ENCODE measurements at places on chromosomes 13 and 19. TPM values are rescaled to one million over a fixed set of nuclear protein-coding genes. Genes with fewer than 3 reads are reported as not detected.

DNA sequence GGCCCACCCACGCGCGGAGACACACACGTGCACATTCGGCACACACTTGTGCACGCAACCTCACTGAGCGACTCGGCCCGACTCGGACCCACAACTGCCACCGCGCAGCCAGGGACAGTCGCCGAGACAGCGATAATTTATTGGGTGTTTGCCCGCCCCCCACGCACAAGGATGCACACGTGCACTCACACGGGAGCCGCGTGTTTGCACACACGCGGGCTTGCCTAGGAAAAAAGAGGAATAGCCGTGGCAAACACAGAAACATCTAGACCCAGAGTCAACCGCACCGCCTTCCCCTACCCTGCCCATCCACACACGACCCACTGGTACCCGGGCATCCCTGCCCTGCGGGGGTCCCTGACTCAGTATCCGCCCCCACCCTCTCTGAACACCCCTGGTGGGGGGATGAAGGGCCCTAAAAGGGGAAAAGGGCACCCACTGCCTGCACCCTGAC lies 1.1 kb upstream of the SSBP4 start:
- no peak for DNase-seq

DNA sequence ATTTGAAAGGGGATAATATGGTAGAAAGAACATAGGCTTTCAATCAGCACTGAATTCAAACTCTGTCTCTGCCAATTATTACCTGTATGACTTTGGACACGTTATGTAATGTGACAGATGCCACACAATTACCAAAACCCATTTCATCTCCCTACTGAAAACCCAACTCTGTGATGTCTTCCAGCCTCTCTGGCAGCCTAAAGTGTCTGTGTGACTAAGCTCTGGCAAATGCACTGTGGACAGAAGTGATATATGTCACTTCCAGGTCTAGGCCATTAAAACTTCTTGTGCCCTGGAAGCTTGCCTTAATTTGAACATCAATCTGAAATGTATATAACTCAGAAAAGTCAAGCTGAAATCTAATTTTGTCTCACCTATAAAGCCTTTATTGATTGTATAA lies 552.0 kb downstream of the RFC3 start:
- DNase-seq: no peak

DNA sequence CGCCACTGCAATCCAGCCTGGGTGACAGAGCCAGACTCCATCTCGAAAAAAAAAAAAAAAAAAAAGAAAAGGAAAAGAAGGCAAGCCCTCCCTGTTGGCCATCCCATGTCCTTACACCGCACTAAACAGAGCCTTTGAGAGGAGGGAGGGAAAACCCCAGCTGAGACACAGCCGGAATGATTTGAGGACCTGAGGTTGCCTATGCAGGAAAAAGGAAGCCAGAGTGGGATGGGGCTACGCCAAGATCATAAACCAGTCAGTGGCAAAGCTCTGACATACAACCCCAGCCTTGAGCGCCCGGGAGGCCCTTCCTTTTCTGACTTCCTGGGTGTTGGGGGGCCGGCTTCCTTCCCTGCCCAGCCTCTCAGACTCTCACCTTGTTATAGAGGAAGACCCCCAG lies 12.5 kb upstream of the CHERP start:
- no peak for DNase-seq

GRCh38 chr19:40141551-40141950 lies 49.7 kb upstream of the MAP3K10 start:
- no peak for DNase-seq

DNA sequence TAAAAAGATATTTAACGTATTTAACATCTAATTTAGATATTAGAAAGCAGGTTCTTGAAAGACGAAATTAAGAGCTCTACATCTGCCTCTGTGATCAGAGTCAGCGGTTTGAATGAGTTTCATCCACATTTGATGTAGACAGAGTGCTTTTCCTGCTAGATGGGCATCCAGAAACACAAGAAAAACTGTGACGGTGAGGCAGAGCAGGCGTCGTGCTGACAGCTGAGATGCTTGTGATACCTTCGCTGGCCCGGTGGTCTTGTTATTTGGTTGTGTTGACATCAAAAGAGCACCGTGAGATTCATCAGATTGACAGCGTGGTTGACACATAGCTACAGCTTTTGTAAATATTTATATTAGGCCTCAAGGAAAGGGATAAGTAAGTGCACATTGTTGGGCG lies 399.1 kb downstream of the GPC5 start:
- DNase-seq: no peak

GRCh38 chr19:42197375-42197817 lies 20.1 kb downstream of the DEDD2 start:
- DNase-seq: peak; percentile 69

GRCh38 chr13:44930963-44931623 lies 58.2 kb downstream of the NUFIP1 start:
- peak; percentile 14 for DNase-seq

DNA sequence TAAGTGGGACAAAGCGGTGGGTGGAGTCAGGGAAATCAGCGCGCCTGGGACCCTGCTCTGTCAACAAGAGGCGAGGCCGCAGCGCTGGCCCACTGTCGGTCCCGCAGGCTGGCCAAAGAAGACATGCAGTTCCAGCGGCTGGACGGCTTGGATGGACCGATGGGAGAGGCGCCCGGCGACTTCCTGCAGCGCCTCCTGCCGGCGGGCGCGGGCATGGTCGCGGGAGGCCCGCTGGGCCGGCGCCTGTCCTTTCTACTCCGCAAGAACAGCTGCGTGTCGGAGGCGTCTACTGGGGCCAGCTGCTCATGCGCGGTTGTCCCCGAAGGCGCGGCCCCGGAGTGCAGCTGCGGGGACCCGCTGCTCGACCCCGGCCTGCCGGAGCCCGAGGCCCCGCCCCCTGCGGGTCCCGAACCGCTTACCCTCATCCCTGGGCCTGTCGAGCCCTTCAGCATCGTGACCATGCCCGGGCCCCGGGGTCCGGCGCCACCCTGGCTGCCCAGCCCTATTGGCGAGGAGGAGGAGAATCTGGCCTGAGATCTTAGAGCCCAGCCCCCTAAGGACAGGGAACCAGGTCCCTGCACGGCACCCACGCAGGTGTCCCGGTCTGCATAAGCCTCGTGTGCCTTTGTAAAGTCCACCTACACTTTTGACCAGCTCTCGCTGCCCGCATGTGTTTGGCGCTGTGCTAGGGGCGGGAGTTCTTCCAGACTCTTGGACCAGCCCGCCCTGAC lies 6.1 kb downstream of the BEST2 start:
- DNase-seq: peak; percentile 70

DNA sequence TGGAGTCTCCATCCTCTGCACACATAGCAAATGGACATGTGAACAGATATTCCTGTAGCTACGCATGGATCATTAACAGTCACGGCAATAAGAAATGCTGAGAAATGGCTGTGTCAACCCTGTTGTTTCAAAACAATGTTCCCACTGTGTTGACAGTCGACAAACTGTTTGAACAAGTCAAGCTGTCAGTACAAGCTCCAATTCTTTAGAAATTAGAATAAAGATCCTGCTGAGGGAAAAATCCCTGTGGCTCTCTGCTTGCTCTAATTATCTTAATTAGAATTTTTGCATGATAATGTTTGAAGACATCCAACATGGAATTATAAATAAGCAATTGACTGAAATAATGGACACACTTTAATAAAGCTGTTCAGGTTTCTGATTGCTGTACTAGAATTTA lies 37.9 kb upstream of the CPB2 start:
- no peak for DNase-seq

- no peak for DNase-seq
Measured at GRCh38 chr13:83065108-83065507, 817.2 kb downstream of the SLITRK1 start.

DNA sequence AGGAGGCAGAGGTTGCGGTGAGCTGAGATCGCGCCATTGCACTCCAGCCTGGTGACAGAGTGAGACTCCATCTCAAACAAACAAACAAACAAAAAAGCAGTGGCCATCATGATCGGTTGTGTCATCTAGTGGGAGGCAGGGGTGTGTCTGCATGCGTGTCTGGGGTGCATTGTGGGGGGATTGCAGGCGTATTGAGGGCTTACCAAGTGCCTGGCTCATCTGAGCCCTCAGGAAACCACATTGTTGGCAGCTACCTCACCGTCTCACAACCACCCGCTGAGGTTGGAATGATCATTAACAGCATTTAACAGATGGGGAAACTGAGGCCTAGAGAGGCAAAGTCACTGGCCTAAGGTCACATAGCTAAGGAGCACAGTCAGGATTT lies 30.5 kb downstream of the NFIC start:
- DNase-seq: no peak

GRCh38 chr19:35498220-35498619 lies 8.0 kb upstream of the KRTDAP start:
- DNase-seq: no peak

DNA sequence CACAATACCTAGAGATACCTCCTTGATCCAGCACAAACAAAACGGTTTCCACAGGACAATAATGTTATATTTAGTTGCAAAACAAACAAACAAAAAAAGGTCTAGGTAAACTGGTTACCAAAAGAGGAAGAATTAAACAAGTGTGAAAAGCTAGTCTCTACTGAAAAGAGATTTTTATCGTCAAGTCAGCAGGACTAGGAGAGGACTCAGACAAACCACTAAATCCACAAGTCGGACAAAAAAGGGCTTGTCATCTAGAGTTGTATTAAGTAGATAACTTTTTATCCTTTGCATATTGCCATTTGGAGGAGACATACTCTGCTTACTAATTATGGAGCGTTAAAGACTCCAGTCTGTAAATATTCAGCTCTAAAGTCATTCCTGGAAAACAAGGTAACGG lies 9.9 kb upstream of the KPNA3 start:
- no peak for DNase-seq

DNA sequence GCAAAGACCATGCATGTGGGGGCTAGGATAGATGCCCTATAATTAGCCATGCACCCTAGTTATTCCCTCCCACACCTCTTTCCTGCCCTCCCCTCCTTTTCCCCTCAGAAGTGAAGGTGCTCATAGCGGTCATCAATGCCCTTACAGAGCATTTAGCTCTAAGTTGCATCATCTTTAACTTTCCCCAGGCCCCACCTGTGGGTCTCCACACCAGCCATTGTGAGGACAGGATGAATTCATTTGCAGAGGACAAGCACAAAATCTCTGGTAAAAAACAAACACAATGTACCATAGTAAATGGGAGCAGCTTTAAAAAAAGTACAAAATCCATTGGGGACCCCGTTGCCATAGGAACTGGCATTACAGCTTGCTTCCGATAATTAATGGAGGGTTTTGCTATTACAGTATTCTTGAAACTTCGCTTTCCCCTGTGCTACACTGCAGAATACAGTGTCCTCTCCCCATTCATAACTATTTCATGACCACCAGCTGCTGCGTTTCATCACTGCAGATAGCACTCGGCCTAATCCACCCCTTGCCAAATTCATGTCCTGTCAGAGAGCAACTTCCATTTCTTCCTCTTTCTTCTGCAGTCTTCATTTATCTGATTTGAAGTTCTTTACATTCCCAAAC lies 110.5 kb downstream of the ZDHHC20 start:
- DNase-seq: no peak

DNA sequence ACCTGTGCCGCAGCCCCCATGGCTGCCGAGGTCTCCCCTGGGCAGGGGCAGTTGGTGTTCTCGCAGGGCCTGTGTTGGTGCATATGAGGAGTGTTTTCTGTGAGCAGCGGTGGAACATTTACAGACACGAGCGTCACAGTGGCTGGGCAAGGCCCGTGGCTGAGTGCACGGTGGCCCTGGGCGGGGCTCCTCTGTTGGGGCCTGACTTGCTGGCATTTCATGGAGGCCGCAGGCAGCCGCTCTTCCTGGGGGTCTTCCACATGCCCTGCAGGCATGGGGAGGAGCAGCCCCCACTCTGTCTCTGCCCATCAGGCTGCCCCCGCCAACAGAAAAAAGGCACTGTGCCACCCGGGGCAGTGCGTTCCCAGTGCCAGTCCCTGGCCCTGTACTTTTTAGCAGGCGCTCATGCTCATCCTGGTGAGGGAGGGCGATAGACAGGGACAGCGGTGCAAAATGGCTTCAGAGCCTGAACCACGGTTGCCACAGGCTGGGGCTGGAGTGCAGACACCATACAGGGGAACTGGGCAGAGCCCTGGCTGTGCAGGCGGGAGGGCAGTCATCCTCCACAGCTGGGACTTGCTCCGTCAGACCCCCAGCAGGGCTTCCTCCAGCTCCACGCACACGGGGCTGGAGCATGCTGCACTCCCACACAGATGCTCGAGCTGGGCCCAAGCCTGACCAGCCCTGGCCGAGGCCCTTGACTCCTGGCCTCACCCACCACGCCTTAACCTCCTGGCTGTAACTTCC lies 23.5 kb downstream of the TFDP1 start:
- DNase-seq: no peak

GRCh38 chr13:42275506-42275905 lies 3.6 kb downstream of the AKAP11 start:
- DNase-seq: no peak

DNA sequence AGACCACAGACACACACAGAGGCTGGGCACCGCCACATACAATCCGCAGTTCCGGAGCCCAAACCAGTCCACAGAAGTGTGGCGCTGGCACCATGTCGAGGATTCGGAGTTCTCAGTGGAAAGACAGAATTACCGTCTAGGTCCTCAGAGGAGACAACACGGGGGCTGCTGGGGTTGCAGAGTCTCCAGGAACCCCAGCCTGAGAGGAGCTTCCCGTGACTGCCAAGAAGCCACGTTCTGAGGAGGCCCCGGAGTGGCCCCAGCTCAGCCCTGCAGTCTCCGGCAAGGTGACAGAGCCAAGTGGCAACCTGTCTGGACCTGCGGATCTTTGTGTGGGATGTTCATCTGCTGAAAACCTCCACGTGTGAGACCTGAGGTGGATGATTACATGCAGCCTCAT lies 7.3 kb upstream of the ADPRHL1 start:
- DNase-seq: no peak

DNA sequence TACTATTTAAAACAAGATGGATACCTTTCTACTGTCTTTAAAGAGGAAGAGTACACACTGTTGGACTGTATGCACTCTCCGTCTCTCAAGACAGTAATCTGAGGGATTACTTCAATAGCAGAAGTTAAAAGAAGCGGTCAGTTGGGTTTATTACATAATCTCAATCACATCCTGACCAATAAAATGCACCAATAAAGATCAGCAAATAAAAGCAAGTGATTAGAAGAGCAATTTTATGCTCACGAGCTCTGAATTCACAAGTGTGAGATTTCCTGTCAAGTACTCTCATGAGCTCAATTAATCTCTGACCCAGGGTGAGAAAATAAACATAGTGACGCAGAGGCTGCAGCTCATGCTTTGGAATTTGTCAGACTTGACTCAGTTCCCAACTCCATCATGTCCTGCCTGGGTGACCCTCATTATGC lies 12.2 kb downstream of the ABCC4 start:
- DNase-seq: no peak

DNA sequence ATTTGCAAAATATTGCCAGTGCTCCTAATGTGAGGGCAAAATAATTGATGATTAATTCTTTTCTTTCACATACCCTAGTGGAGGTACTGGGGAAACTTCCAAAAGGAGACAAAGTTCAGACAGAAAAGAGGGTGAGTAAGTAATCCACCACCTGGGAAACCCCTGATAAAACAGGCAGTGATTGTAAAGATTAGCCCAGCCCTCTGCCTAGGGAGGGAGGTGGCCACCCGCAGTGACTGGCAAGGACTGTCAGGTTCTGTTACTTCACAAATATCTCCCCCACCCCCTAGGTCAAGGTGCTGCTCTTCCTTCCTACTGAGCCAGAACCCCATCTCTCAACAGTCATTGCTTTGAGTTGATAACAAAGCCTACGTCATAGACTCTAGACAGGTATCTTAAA lies 239.7 kb downstream of the DNAJC15 start:
- DNase-seq: no peak

Gene DENND1C
- total RNA-seq: not detected

Gene FGF22
- not detected for total RNA-seq

Gene CD37
- not detected for total RNA-seq

Gene PNPLA6
- 139 TPM for total RNA-seq

Gene RPS16
- total RNA-seq: 2,860 TPM

Gene KLHL1
- total RNA-seq: not detected
